GM13977 (cell line): ENCODE measurements at places on chromosomes 11 and 22.

GRCh38 chr22:19438298-19438697, 6.0 kb downstream of the MRPL40 start:
- DNase-seq: no peak

DNA sequence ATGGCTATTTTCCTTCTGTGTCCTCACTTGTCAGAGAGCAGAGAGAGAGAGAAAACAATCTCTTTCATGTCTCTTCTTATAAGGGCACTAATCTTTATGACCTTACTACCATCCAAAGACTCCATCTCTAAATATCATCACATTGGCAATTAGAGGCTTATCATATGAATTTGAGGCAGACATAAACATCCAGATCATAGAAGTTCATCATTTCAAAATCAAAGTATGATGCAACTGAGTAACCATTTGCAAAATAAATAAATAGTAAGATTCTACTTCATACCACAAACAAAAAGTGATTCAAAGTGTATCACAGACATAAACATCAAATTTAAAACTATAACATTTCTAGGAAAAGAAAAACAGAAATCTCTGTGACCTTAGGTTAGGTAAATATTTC, 504.7 kb upstream of the ARHGAP42 start:
- DNase-seq: no peak

GRCh38 chr11:9688716-9689511, 25.0 kb downstream of the SWAP70 start:
- DNase-seq: peak; percentile 19

- no peak for DNase-seq
These were observed 5.1 kb downstream of the TSPAN18 start for GRCh38 chr11:44731685-44732430.

DNA sequence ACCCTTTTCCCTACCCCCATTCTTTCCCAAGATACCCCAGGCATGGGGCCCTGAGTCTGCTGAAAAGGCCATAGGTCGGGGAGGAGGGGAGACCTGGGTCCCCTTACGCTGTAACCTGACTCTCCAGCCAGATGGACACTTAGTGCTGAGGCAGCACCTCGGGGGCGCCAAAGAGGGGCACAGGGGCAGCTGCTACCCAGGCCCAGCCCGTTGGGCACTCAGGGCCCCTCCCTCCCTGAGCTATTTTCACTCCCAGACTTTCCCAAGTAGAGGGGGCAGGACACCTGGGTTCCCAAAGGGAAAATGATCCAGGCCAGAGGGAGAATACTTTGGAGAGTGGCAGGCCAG, 933 bp downstream of the ACTN3 start:
- DNase-seq: no peak

GRCh38 chr11:73388265-73389133, 12.3 kb downstream of the RELT start:
- no peak for DNase-seq

- no peak for DNase-seq
These were observed 595 bp downstream of the SYVN1 start for GRCh38 chr11:65133724-65134123.

- DNase-seq: no peak
These were observed 796.3 kb upstream of the ANO3 start for GRCh38 chr11:25535467-25536272.

DNA sequence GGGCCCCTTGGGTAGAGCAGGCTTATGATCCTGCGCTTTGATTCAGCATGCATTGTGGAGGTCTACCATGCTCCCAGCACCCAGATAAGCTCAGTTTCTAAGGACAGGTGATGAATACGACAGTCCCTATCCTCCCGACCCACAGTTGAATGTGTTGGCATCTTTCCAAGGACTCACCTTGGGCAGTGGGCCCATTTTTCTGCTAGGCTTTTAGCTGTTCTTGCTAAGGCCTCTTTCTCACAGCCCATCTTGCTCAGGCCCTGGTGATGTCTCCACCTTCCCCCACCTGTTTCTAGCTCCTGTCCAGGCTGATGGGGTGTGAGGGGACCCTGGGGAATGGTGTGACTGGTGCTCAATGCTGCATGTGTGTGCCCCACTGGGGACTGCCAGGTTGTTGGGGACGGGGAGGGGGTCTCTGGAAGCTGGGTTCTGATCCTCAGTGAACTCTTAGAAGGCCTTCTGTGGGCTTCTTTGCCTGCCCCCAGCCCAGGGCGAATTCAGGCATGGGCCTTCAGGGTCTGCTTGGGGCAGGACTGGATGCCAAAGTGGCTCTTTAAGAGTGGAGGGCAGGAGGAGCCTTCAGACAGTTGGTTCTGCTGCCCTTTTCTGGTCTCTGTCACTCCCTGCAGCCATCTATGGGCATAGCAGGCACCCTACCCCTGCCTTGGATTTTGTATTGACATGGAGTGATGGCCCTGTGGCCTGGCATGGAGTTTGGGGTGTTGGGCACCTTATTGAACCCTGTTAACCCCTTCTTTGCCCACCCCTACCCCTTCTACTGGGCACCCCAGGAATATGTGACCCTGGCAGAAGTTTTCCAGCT, 33.1 kb downstream of the PHLDB1 start:
- no peak for DNase-seq

DNA sequence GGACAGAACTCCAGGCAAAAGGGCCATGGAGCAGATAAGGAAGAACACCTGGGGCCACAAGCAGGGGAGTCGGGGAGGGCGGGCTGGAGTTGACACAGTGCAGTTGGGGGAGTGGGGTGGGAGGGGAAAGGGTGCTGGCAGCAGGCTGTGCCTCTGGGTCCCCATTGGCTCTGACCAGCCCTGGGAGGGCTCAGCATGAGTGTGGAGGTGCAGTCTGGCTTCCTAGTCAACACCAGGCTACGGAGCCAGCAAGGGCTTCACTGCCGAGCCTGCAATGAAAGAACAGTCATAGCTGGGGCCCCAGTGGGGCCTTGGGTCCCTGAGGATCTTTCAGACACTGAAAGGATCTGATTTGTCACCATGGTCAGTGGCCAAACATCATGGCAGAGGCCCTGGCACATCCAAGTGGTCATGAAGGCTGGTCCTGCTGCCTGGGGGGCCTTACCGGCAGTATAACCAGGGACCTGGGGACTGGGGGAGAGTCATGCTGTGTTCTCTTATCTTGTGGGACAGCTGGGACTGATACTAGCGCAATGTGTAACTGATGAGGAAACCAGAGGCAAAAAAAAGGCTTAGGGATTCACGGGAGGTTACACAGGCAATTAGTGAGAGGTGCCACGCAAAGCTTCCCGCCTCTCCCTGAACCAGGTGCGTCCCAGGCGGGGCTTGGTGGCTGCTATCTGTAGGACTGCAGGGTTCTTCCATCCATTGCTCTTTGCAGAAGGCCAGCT, 11.6 kb downstream of the SLC37A2 start:
- no peak for DNase-seq

- no peak for DNase-seq
These were observed 375.8 kb downstream of the NTM start for GRCh38 chr11:131746201-131746600.

DNA sequence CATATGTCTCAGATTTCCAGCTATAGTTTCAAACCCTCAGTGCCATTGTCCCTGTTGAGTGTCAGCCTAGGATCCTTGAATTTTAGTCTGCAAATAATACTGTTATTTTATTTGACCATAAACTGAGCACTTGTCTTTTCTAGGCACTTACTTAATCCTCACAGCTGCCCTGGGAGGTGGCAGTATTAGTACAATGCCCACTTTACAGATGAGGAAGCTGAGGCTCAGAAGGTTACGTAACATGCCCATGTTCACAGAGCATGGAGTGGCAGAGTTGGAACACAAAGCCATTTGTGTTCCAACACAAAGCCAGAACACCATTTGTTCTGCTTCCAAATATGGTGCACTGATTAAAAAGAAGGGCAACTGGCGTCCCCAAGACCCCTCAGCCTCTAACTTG, 38.2 kb upstream of the ALX4 start:
- DNase-seq: no peak

DNA sequence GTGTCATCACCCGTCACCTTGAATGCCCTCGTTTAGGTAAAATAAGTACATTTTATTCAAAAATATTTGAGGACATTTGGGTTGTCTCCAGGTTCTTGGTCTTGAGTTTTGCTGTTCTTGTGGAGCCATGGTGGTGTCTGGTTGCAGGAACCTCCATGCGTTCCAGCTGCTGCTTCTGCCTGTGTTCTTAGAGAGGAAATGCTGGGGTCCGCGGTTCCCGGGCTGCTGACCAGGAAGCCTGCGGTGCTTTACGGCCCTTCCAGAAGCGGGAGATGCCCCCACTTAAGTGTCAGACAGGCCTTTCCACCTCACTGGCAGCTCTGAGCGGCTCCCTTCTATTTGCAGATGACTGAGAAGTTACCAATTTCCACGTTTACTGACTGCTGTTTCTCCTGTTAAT, 66.8 kb downstream of the LRP5 start:
- no peak for DNase-seq

DNA sequence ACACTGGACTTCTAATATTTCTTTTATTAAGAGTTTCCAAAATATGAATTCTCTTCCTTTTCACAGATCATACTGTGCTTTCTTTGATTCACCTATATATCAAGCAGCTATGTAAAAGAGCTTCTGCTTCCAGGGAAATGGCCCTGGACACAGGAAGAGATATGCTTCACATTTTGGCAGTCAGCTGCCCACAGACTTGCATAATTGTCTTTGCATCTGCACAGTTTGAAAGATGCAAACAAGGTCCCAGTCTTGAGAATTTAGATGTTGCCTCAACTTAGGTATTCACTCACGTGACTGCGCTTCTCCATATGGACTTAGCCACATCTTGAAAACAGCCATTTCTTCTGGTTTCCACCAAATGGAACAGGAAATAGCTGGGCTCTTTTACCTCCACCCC, 92.3 kb upstream of the POU2AF2 start:
- DNase-seq: no peak

- DNase-seq: no peak
These were observed 91.7 kb upstream of the SHISAL1 start for GRCh38 chr22:44404341-44405020.

GRCh38 chr11:118690553-118691304, 11.3 kb upstream of the TREH start:
- DNase-seq: no peak

DNA sequence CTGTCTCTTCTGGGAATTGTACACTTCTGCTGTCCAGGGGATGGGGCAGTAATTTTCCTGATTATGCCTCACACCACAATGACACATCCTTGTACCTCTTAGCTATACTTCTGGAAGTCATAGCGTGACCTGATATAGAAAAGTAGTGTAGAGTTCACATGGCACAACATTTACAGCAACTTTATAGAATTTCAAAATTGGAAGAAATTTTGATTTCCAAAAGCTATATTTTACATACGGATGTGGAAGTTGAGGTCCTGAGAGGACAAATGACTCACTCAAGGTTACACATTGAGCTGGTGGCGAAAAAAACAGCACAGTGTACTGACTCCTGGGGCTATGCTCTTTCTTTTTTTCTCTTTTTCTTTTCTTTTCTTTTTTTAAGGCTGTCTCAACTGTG, 6.3 kb upstream of the CYP2R1 start:
- no peak for DNase-seq

- DNase-seq: no peak
These were observed 32.3 kb downstream of the MTMR2 start for GRCh38 chr11:95891423-95892170.

DNA sequence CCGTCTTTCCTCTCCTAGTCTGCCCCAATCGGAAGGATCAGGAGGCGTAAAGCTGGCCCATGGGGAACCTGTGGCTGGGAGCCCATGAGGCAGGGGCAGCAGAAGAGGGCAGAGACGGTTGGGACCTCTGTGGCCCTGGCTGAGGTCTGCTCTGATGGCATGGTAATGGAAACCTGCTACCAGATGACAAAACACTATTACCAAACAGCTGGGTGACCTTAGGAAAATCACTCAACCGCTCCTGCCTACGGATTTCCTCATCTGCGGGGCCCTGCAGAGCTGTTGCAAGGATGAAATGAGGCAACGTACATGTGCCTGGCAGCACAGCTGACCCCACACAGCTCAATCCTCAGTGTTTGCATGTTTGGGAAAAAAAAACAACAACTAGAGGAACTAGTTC, 4.6 kb downstream of the AP5B1 start:
- DNase-seq: no peak

DNA sequence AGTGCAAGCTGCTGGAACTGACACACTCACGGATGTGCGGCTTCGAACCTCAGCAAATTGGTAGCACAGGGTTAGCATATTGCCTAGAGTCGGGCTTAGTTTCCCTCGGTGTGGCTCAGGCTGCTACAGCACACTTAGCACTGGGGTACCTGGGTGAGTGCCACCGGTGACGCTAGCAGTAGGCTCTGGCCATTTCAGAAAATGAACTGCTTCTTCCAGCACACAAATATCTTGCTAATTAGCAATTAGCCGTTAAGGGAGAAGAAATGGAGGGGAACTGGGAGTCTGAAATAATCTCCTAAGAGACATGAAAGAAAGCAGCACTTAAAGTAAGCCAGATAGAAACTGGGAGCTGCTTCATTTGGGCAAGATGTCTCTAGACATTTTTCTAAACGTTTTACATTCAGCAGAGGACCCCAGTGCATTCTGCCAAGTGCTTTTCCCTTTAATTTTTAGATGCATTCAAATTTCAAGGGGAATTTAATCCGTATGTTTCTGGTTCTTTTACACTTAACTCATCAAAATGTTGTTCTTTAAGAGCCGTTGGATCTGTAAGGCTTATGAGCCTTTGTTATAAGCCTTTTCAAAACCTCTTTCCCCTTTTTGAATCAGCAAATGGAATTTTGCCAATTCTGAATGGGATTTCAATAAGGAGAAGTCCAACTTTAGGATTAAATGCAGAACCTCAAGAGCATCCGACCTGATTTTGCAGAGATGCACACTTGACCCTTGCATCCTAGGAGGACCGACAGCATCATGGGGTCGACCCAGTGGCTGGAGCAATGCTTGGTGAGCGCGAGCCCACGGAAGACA, 708.1 kb downstream of the NTM start:
- DNase-seq: no peak

DNA sequence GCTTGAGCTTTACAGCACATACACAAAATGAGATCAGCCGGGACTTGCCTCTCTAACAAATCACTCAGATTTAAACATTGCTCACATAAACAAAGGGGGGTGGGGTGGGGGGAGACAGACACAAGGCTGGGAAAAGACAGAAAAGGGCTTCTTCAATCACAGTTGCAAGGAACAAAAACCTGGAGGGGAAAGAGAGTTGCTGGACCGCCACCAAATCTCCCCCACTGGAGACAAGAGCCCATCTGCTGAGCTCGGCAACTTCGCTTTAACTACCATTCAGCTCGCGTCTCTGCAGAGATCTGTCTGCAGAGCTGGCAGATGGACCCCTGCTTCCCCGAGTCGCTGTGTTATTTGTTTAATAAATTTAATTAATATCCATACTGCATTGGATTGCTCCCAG, 165.0 kb downstream of the RCN1 start:
- DNase-seq: no peak

- no peak for DNase-seq
These were observed 583.7 kb downstream of the BRD1 start for GRCh38 chr22:49243965-49244364.
